GM12891 (cell line): ENCODE measurements at places on chromosomes 6 and 20.

- DNase-seq, result no peak
These were observed 210.3 kb downstream of the FOXA2 start for GRCh38 chr20:22374066-22374465.

- DNase-seq, result no peak
These were observed 1043.4 kb upstream of the FLRT3 start for GRCh38 chr20:15380770-15381169.

DNA sequence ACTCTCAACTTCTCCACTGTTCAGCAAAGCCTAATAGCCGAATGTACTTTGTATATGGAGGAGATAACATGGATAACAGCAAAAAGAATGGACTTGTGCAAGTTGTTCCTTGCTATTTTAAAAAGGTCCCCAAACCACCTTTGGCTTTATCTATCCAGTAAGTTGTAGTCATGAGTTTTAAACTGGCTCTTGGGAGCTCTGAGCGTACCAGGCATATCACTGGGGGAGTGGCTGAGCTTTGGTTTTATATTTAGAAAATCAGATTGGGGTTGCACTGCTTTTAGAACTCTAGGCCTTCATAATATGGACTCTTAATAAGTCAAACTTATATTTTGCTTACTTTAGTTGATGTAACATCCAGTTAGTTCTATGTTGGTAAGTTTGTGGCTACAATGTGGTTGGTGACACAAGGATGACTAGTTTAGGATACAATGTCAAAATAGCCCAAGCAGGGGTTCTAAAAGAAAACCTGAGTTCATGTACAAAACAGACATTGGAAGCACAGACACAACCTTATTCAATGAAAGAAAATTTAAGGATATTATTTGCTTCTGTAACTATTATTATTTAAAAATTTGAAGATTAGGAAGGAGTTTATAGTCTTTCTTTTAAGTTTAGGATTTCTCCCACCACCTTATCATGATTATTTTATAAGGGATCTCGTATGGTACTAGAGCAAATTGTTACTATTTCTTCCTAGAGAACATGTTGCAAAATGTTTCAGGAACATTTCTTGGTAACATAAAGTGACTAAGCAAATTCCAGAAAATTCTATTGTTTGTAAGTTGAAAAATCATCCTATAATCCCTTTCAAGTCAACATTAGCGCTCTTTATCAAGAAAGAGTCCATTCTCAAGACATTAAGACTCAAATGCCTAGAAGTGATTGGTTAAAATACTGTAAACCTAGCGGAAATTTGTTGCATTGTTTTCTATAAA lies 165.8 kb upstream of the SUPT3H start:
- no peak for DNase-seq

GRCh38 chr6:132972971-132973370 lies 158.6 kb downstream of the RPS12 start:
- no peak for DNase-seq

GRCh38 chr20:1196634-1197033 lies 6.6 kb upstream of the C20orf202 start:
- no peak for DNase-seq

DNA sequence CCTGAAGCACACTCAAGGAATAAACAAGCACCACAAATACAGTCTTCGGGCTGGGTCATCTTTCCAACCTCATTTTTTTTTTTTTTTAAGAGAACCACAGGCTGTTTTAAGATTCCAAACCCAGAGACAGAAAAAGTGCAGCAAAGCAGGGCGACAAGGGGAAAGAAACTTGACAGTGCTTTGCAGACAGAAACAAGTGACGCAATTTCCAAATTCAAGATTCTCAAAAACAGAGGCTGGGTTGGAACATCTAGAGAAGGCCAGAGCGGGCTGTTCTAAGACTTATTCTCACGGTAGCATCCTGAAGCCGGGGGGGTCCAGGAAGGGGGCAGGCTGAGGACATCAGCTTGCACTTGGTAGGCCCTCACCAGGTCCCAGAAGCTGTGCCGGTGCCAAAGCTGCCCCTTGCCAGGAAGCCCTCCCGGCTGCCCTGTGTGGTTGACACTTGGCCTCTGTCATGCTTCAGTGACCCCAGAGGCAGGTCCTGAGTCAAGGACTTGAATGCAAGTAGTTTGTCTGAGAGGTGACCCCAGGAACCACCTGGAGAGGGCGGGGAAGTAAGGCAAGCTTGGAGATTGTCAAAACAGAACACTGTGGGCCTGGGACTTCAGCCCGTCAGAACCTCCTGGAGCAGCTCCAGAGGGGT lies 50.5 kb downstream of the BMP7 start:
- DNase-seq, result no peak

- no peak for DNase-seq
These were observed 104.9 kb upstream of the TFAP2D start for GRCh38 chr6:50608421-50608820.

GRCh38 chr6:13454286-13455221 lies 32.8 kb downstream of the GFOD1 start:
- DNase-seq, result no peak

DNA sequence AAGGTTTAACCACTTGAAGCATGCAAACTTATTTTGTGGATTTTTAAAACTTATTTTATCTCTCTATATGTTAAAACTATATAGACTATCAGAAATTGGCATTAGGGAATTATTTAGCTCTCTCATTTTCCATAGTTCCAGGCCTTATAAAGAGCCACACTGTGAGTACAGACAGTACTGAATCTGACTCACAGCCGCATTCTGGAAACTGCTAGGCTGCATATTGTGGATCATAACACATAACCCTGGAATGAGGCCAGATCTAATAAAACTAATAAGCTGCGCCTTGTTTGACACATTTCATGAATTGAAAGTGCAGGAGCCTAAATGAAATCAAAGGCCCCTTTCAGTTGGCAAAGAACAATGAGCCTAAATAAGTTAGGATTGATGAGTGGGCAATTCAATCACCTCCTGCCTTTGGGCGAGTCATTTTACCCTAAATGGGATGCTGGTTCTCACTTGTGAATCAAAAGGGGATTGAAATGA lies 308.4 kb downstream of the PACRG start:
- DNase-seq, result no peak

- DNase-seq, result no peak
These were observed 326.6 kb upstream of the RNF24 start for GRCh38 chr20:4341804-4342485.

DNA sequence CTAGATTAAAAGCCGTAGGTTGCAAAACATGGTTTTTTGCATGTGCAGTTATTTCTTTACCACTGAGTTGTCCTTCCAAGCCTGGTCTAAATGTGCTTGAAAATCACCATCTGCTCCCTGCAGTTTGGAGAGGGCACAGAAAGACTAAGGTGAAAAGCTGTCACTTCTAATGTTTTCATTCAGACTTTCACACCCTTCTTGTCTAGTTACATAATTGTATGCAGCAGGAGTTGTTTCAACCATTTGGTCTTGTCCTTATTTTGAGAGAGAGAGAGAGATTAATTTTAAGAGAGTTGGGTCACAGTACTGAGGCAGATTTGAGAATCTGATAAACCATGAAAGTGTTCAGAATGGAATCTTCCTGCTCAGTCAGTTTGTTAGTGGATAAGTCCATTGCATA lies 82.5 kb downstream of the ARID1B start:
- DNase-seq, result no peak

- no peak for DNase-seq
These were observed 592.3 kb downstream of the PHF3 start for GRCh38 chr6:64227863-64228262.

- no peak for DNase-seq
These were observed 734.9 kb upstream of the FLRT3 start for GRCh38 chr20:15072316-15072715.

DNA sequence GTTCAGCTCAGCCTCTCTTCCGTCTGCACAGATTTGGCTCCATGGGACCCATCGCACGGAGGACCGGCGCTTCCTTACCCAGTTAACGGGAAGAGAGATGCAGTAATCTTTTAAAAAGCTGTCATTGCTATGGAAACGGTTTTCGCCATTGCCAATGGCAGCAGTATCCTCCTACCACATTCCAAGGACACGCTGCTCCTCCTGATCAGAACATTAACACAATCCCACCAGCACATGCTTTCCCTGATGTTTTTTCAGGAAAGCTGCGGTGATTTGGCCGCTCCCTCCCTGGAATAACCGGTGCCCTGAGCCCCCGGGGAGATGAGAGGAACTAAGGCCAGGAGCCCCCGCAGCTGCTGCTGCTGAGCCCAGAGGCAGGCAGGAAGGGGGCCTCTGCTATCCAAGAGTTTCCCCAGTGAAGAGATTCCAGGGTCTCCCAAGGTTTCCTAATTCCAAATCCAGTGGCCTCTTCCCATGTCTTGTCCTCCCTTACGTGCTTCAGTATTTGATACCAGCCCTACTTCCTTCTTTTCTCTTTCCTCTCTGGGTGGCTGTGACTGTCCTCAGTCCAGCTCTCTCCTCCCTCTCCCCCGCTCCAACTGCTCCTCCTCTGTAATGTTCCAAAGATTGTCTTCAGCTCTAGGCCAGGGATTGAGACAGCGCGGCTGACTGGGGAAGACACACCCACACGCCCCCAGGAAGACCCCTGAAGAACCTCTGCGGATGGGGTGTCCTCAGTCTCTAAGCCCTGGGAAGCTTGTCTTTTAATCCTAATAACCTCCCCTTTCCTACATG lies 2.6 kb downstream of the BNIP5 start:
- DNase-seq, result no peak

DNA sequence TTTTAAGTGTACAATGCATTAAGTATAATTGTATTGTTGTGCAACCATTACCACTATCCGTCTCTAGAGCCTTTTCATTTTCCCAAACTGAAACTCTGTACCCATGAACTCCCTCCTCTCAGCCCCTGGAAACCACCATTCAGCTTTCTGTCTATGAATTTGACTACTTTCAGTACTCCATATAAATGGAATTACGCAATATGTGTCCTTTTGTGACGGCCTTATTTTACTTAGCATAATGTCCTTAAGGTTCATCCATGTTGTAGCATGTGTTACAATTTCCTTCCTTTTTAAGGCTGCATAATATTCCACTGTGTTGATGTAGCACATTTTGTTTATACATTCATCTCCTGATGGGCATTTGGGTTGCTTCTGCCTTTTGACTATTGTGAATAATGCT lies 143.6 kb upstream of the KCNG1 start:
- DNase-seq, result no peak

DNA sequence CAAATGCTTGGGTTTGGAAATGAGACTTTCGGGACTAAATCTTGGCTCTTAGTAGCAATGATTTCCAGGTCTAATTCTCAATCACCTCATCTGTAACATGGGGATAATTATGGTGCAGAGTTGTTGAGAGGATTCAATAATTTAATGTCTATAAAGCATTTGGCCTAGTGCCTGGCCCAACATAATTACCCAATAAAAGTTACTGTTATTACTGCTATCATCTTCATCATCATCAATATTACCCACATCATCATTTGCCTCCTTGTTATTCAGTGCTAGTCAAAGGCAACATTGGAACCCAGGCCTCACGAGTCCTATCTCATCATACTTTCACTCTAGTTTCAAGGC lies 34.5 kb upstream of the RSPO3 start:
- no peak for DNase-seq
